ENCODE measurements at places on chromosomes 3 and 15.

- DNase-seq = no peak
These were observed 111.5 kb downstream of the NTRK3 start for GRCh38 chr15:88144921-88145653.

DNA sequence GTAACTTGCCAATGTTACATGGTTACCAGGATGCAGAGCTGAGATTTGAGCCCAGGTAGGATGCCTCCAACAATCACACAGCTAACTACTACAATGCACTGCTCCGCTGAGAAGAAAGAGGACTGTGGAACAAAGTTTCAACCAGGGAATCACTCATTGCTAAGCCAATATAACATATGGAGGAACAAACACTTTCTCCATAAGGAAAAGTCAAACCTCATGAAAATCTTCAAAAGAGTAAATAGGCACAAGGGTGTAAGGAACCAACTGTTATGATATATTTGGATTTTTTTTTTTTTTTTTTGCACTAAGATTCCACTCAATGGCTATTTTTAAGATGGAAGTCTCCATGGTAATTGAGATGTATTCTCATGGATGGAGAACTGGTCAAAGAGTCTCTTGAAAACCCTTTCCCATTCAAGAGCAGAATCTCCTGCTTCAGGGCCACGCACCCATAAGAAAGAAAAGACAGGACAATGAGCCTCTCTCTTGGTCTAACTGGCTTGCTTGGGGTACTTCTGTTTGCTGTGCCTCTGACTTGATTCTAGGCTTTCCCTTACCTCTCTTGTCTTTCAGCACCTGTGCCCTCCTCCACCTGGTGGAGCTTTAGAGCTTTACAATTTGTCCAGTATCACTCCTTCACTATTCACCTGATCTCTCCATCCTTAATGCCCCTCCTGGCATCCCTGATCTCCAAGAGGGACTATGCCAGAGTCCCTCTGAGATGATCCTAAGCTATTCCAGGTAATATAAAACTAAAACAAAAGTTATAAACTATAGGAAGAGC lies 252.8 kb downstream of the NTRK3 start:
- no peak for DNase-seq

DNA sequence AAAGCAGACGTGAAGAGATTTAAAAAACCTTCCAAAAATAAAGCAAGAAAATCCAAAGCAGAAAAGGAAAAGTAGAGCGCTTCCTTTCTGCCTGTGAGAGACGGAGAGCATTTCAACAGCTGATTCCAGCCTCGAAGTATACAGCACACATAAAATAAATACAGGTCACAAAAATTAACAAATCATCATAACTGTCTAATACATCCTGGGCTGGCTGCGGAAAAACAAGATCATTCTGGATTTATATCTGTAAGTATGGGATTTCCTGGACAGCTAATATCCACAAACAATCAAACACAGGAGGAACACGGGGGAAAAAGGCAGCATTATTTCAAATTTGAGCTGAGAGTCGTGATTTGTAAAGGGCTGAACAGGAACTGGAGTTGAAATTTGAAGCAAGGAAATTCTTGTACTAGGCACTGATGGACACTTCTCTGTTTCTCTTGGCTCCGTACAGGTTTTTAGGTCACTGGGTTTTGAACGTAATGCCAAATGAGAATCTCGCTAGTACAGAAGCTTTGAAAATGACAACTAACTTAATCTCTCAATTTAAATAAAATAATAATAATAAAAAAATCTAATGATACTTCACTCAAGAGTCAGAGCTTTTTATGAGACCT lies 577.7 kb downstream of the FOXP1 start:
- DNase-seq = no peak

DNA sequence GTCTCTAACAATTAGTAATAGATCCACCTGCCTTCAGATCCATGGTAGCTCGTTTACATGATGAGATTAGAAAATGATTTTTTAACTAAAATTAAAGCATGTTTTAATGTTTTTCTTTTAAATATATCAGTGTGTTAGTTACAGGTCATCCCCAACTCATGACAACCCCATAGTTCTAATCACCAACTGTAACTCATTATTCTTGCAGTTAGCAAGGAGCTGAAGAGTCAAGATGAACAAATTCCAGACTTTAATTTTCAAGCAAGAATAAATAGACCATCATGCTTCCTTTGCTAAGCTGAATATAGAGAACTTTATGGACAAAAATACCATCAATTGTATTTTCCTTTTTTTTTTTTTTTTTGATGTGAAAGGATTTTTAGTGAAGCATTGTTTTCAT lies 101.1 kb downstream of the TOP2B start:
- DNase-seq = no peak

- no peak for DNase-seq
These were observed 348 bp upstream of the DPP8 start for GRCh38 chr15:65517866-65518207.

DNA sequence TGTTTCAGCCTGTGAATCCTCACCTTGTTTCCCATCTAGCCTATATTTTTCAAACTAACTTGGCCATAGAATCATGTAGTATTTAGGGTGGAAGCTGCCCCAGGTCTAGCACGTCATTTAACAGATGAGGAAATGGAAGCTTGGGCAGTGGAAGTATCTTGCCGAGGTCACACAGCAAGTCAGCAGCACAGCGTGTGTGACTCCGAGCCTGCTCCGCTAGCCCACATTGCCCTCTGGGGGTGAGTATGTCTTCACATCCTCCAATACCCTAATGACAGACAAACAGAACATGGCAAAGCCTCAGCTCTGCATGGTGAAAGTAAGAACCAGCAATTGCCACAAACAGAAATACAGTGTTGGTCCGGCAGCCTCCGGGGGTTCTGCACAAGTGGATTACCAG lies 2.2 kb upstream of the CCR5 start:
- DNase-seq = no peak

DNA sequence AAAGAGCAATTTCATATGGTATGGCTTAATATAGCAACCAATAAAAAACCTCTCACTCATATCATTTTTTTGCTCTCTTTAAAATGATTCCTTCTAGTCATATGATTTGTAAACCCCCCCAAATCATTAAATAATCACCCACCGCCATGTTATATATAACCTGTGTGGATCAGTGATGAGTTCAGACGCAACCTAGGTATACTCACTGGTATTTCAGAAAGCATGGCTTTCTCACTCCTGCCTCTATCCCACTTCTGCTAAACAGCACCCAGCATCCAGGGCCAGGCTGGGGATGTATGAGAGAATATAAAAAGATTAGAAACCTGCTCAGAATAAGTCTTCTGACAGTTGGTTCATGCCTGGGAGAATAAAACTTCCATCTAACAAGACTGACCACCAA lies 172.3 kb upstream of the PRICKLE2 start:
- DNase-seq = no peak

GRCh38 chr15:66126031-66126441 lies 127.5 kb downstream of the MEGF11 start:
- DNase-seq = no peak

DNA sequence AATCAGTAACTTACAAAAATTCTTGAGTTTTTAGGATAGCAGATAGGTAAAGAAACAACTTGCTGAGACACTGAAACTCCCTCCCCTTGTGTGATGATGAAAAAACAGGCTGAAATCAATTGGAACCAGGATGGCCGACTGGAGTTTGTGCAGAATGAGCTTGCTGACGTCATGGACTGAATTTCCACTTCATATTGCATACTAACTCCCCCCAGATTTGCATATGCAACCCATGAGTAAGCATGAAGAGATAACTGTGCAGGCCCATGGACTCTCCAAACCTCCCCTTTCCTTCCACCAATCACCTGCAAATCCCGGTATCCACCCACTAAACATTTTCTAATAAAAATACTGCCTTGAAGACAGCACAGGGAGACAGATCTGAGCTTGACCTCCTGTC lies 82.0 kb upstream of the SCN5A start:
- DNase-seq = no peak

- DNase-seq = no peak
These were observed 27.0 kb downstream of the KIF7 start for GRCh38 chr15:89628301-89628700.

- no peak for DNase-seq
These were observed 623.2 kb downstream of the SQOR start for GRCh38 chr15:46258056-46258455.

DNA sequence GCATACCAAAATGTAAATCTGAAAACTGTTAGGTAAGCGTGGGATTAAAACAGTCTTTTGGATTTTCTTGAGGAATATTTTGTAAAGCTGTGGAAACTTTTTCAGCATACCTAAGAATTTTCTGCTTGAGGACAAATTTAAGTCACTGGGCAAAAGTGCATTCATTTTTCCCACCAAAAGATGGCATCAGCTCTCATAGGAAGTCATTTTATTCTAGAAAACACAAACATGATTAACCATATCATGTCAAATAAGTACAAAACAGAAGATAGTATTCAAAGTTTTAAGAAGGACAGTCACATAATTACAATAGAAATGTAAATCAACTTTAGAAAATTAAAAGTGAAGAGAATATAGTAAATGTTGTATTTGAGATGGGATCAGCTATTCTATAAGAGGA lies 63.5 kb downstream of the SLC49A4 start:
- no peak for DNase-seq

DNA sequence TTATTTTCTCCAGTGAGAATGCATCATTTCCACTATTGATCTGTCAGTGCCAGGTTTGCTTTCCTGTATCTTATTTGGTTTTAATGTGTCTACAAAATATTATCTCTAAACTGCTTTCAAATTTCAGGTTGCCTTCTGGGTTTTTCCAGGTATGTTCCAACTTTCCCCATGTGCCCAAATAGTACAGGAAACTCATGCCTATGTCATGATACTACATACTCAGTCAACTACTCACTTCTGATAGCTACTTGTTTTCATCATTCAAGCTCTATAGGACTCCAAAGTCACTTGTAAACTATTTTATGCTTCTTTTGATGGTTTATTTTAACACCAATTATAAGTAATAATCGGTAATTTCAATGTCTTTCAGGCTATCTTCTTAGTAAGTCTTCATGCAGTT lies 134.8 kb upstream of the TTC14 start:
- DNase-seq = no peak

DNA sequence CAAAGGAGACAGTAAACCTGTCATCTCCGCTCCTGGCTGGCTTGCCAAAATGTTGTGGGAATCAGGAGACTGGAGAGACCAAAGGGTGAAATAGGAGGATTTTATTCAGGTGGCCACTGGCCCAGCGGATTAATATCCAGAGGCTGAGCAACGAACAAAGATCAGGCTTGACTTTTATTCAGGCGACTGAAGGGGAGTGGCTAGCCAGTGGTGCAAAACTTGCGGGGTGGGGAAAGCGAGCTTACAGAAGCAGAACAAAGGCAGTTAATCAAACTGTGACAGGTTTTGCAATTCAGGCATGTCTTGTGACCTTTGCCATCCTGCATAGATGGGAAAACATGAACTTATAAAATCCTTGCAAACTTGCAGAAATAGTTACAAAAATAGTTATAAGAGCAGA lies 19.8 kb upstream of the ACAD9 start:
- no peak for DNase-seq

DNA sequence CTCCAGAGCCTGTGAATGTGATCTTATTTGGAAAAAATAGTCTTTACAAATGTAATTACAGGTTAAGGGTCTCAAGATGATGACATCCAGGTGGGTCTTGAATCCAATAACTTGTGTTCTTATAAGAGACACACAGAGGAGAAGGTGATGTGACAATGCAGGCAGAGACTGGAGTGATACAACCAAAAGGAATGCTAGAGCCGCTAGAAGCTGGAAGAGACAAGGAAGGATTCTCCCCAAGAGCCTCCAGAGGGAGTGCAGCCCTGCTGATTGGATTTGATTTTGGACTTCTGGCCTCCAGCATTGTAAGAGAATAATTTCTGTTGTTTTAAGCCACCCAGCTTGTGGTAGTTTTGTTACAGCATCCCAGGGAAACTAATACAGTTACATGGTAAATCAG lies 9.7 kb downstream of the MYH15 start:
- no peak for DNase-seq

- DNase-seq = no peak
These were observed 120.6 kb downstream of the PPM1L start for GRCh38 chr3:160876643-160877042.

DNA sequence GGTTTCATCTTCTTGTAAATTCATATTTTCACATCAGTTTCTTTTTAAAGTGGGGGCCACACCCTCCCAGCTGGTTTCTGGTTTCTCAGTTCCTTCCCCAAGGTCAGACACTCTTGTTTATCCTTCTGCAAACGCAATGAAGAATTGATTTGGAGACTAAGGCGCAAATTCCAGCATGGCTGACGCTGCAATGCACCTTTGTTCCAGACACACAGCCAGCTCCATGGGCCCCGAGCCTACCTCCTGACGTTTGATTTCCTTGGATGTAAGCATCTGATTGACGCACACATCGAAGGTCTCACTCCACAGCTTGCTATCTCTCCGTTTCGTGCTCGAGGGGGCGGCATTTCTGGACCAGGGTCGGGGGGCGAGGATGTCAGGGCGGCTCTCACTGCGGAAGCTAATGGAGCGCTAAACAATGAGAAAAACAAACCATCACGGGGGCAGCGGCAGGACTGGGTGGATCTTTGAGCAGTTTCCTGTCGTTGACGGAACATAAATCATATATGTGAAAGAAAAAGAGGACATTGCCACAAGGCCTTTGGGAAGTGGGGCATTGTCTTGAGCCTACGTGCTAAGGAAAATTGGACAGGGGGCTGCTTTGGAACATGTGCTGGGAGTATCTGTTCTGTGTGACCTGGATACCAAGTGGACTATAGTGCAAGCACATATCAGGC lies 46.9 kb downstream of the ARHGEF3 start:
- DNase-seq = no peak

DNA sequence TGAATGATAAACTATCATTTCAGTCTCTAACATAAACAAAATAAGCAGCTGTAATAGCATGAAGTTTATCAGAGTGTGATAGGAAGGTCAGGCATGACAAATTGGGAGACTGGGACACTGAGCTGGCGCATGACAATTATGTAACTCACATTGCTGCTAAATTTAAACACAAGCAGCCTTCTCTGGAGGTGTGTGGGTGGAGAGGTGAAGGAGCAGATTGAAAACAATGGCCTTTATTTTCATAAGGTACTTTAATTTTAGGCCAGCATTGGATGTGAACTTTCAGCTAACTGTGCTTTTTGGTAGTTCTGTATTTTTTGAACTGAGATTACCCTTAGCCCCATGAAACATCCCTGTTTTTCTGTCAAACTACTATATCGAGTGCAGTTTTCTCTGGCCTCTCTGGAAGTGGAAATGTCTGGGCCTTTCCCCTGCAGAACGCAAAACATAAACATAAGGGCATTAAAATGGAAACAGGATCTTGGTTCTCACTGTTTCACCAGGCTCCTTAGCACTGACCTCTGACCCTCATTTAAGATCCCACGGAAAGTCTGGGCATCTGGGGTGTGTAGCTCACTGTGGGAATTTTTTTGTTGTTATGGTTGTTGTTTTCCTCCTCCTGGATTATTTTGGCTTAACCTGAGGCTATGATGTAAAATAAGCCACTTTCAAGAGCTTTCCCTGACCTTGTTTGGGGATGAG lies 160.1 kb upstream of the DPH6 start:
- DNase-seq = no peak

GRCh38 chr3:136350557-136350956 lies 100.4 kb downstream of the PCCB start:
- no peak for DNase-seq

All from NCI-H1048 (cell line).